ENCODE measurements at places on chromosomes 5 and 9.
A peak's percentile ranks its signal among the peaks of the same experiment; 100 is the strongest.

DNA sequence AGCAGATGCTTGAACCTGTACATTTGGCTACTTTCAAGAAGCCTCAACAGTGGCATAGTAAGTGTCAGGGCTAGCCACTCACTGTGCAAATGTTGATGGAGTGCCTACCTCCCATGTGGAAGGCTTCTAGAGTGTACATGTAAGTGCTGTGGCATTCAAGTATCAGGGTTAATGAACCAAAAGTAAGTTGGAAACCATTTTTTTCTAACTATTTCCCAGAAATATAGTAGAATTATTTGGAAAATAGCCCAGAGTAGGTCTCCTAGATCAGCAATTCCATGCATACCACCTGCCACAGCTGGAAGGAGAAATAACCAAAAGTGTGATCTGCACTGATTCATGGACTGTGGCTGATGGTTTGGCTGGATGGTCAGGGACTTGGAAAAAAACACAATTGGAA, 53.3 kb downstream of the FOXD1 start:
- no peak for DNase-seq

DNA sequence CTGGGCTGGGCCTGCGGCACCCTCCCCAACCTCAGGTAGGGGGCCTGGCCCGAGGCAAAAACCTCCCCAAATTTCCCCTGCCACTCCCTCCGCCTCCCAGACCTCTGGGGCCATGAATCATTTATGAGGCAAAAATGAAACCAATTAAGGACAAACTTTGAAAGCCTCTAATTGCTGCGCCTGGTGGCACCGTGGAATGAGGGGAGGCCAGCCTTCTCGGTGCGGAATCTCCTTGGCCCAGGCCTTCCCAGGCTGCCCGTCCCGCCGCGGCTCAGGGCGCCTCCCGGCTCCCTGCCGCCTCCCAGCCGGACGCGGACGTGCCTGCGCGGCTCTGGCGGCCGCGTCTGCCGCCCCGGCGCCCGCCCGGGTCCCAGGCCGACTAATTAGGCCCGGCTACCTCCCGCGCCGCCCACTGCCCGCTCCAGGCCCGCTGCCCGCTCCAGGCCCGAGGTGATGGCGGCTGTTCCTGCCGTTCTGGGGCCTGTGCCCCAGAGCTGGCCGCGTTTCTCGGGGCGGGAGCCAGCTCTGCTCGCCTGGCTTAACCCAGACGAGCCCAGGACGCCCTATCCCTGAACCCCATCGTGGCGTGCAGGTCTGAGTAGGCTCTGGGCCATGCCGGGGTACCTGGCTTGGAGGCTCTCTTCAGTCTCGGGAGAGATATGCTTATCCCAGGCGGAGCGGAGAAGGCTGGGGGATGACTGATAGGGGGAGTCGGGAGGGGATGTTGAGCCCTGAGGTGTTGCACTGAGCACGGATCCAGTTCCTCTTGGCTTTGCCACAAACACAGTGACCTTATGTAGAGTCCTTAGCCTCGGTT, 20.1 kb downstream of the CXXC5 start:
- peak; percentile 78 for DNase-seq

GRCh38 chr5:1473746-1474145, 28.5 kb upstream of the SLC6A3 start:
- DNase-seq, result no peak

DNA sequence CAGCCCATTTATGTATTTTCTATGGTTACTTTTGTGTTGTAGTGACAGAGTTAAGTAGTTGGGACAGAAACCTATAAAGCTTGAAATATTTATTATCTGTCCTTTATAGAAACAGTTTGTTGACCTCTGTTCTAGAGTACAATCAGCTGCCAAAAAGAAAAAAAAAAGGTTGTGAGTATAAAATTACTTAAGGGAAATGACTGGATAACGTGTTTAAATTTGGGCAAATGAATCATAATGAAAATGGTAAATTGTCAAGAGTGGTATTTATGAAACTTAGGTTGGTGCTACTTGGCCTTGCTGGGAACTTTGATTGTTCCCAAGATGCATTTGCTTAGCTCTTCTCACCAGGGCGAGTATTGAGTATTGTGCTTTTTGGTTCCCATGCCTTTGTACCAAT, 70.2 kb upstream of the IL6ST start:
- DNase-seq, result no peak

DNA sequence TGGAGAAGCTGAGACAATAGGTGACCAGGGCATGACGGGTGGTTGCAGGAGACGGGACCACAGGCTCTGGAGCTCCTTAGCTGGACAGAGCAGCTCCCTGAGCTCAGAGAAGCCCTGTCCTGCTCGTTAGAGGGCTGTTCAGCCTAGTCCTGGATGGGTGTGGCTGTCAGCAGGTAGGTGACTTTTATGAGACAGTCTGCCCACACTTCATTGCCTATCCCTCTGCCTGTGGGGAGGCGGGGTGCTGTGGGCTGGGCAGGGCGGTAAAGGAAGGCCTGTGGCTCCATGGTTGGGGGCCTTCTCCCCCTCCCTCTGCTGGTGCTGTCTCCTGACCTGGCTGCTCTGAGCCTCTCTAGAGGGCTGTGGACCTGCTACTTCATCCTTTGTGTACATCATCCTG, 134.6 kb downstream of the RXRA start:
- DNase-seq, result no peak

DNA sequence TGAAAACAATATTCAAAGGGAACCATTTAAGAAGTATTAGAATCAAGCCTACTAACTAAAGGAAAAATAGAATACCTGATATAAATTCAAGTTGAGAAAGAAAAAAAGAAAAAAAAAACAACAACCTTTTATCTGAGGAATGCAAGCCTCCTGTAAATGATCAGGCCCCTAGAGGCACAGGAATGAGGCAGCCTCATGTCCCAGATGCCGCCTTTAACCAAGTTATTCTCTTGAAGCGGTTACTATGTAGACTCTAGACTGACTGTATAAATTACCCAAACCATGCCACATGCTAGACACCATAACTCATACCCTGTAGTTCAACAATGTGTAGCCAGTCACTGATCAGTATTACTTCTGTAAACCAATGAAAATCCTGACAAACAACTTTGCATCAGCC, 929.6 kb downstream of the TAF11L14 start:
- DNase-seq, result no peak

DNA sequence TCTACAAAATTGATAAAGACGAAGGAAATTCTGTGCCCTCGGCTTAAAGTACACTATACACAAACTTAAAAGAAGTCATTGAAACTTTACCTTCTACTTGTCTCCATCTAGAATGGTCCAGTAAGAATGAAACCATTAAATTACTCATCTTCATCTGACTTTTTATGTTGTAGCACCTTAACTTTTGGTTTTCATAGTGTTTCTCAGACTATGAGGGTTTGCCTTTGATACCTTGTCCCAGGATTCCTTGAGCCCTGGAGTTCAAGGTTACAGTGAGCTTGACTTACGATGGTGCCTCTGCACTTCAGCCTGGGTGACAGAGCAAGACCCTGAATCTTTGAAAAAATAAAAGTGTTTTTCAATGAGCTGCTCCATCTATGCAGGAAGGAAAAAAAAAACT, 132.2 kb downstream of the CDC42SE2 start:
- DNase-seq, result peak; percentile 56

- no peak for DNase-seq
Observed at GRCh38 chr9:104322596-104322995, 181.5 kb upstream of the OR13F1 start.

GRCh38 chr9:16627967-16628366, 242.5 kb downstream of the BNC2 start:
- DNase-seq, result no peak

DNA sequence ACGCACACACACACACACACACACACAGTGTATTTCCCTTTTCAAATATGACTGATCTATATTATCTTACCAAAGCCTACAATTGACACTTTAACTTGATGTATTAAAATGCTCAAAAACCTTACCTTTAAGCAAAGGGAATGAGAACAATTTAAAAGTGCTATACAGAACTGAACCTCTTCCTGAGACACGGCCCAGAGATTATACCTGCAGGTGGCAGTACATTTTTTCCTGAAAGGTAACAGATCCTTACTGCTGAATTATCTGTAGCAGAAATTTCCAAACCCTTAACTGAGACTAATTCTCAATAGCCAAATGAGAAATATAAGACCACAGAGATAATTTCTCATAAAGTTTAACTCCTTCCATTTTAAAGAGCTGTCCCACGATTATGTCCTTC, 91.1 kb downstream of the MYO10 start:
- DNase-seq, result no peak
